ENCODE measurements at places on chromosomes 11 and 22.

DNA sequence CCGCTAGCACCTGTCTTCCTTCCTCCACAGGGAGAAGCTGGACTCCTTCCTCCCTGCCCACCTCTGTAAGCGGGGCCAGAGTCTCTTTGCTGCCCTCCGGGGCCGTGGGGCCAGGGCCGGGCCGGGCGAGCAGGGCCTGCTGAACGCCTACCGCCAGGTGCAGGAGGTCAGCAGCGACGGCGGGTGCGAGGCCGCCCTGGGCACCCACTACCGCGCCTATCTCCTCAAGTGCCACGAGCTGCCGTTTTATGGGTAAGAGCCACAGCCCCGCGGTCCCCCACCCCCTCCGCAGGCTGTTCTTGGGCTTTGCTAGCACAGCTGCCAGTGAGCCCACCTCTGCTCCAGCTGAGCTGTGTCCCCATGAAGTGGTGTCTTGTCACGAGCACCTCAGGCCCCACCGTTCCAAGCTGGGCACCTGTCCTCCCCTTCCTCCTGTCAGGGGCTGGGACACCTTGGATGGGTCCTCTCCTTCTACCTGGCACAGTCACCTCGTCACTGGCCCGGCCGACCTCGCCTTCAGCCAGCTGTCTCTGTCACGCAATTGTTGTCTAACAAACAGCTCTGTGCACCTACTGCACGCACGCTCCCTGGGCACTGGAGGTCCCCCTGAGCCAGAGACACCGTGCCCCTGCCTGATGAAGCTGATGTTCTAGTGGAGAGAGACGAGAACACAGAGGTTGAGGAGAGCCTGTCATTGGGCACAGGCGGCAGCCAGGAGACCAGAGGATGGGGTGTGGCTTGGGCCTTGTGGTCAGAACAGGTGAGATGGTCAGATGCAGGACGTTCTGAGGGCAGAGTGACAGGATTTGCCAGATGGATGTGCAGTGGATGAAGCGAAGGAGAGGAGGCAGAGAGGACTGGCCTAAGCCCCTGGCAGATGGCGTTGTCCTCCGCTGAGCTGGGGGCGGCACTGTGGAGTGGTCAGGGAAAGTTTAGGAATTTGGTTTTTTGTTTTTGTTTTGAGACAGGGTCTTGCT, 10.6 kb downstream of the FRMD8 start:
- peaks cover 71% of the 10 kb centered on the region for H3K36me3 ChIP-seq
- no peak overlapping the region for H3K27ac ChIP-seq
- H3K27me3 ChIP-seq, result no peaks in the 10 kb centered on the region
- H3K4me3 ChIP-seq, result no peak overlapping the region

GRCh38 chr11:20197881-20198280, 37.6 kb upstream of the DBX1 start:
- no peaks in the 10 kb centered on the region for H3K4me1 ChIP-seq
- peaks cover 9% of the 10 kb centered on the region for H3K27me3 ChIP-seq
- H3K36me3 ChIP-seq, result no peaks in the 10 kb centered on the region
- DNase-seq, result no peak
- H3K4me3 ChIP-seq, result no peak overlapping the region

DNA sequence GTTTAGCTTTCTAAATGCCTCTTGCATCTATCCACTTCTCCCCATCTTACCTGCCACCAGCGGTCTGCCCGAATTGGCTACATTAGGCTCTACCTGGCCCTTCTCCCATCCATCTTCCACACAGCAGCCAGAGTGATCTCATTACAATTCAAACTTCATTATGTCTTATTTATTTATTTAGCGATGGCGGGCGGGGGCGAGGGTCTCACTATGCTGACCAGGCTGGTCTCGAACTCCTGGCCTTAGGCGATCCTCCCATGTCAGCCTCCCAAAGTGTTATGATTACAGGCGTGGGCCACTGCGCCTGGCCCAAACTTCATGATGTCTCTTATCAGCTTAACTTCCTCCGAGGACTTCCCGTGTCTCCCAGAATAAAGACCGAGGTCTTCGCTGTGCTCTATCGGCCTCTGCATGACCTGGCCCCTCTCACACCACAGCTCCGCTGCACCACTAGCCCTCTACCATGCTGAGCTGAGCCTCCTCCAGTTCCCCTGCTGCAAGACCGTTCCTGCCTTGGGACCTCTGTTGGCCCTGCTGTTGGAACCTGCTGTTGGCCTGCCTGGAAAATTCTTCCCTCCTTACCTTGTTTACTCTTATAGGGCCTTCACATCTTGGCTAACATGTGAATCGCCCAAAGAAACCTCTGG, 870 bp upstream of the CTTN start:
- H3K27ac ChIP-seq, result no peak overlapping the region
- peaks cover 33% of the 10 kb centered on the region for H3K4me1 ChIP-seq
- no peak overlapping the region for H3K4me3 ChIP-seq
- DNase-seq, result peak; percentile 39
- peaks cover 23% of the 10 kb centered on the region for H3K27me3 ChIP-seq

GRCh38 chr11:10933455-10934292, 75.8 kb upstream of the ZBED5 start:
- peak; percentile 93 for DNase-seq
- peaks cover 41% of the 10 kb centered on the region for H3K27me3 ChIP-seq
- H3K4me3 ChIP-seq, result peak overlapping the region; percentile 72
- H3K27ac ChIP-seq, result no peak overlapping the region
- no peaks in the 10 kb centered on the region for H3K36me3 ChIP-seq
- H3K4me1 ChIP-seq, result peaks cover 28% of the 10 kb centered on the region

- no peaks in the 10 kb centered on the region for H3K4me1 ChIP-seq
- H3K36me3 ChIP-seq, result no peaks in the 10 kb centered on the region
- no peak overlapping the region for H3K27ac ChIP-seq
- no peak for DNase-seq
- H3K4me3 ChIP-seq, result no peak overlapping the region
These were observed 32.5 kb upstream of the APLNR start for GRCh38 chr11:57269571-57270021.

DNA sequence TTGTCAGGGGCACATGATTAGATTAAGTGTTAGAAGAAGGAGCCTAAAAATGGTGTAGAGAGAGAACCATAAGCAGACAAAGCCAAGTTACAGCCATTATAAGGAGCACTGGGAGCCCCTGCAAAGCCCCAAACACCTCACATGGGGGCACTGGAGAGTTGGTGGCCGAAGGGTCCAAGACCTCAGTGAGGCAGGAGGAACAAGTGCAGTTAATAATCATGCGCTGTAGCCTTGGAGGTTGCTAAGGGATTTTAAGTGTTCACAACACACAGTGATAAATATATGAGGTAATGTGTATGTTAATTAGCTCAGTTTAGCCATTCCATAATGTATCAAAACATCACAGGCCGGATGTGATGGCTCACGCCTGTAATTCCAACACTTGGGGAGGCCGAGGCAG, 54.4 kb upstream of the JAM3 start:
- H3K27ac ChIP-seq, result no peak overlapping the region
- no peaks in the 10 kb centered on the region for H3K4me1 ChIP-seq
- peaks cover 32% of the 10 kb centered on the region for H3K27me3 ChIP-seq
- H3K36me3 ChIP-seq, result no peaks in the 10 kb centered on the region

- no peaks in the 10 kb centered on the region for H3K36me3 ChIP-seq
- no peak for DNase-seq
- peak overlapping the region; percentile 67 for H3K4me3 ChIP-seq
- peak overlapping the region; percentile 53 for H3K27ac ChIP-seq
These were observed 25.1 kb downstream of the OR2AG2 start for GRCh38 chr11:6746626-6747025.

DNA sequence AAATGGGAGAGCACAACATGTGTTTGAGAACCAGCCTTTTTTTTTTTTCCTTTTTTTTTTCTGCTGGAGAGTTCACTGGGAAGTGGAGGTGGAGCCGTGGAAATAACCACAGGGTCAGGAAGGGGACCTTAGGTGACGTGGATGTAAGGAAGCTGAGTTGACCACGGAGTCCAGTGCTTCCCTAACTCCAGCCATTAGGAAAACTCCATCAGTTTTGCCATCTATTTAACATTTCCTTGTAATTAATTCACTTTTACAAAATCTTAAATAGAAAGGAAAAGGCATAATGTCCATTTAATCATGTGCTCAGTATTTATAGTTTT, 2.0 kb upstream of the CDK2AP2 start:
- H3K27me3 ChIP-seq, result no peaks in the 10 kb centered on the region
- peaks cover 34% of the 10 kb centered on the region for H3K4me1 ChIP-seq
- H3K27ac ChIP-seq, result no peak overlapping the region
- no peak for DNase-seq
- no peaks in the 10 kb centered on the region for H3K36me3 ChIP-seq

DNA sequence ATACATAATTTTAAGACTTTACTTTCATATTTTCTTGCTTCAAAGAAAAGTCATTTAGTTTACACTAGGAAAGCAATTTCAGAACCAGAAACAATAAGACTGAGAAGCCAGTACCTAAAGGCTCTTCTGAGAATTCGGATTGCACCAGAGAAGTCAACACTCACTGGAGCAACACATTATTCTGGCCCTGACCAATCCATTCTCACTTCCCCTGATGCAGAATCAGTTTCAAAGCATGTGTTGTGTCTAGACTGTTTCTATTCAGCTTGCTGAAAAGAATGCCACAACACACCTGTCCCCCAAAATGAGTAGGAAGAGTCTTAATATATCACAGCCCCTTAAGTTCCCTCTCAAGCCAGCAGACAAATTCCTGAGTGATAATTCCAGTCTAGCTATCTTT, 1074.3 kb upstream of the TENM4 start:
- H3K27me3 ChIP-seq, result no peaks in the 10 kb centered on the region
- H3K4me1 ChIP-seq, result no peaks in the 10 kb centered on the region
- H3K36me3 ChIP-seq, result no peaks in the 10 kb centered on the region
- no peak overlapping the region for H3K27ac ChIP-seq
- no peak for DNase-seq

DNA sequence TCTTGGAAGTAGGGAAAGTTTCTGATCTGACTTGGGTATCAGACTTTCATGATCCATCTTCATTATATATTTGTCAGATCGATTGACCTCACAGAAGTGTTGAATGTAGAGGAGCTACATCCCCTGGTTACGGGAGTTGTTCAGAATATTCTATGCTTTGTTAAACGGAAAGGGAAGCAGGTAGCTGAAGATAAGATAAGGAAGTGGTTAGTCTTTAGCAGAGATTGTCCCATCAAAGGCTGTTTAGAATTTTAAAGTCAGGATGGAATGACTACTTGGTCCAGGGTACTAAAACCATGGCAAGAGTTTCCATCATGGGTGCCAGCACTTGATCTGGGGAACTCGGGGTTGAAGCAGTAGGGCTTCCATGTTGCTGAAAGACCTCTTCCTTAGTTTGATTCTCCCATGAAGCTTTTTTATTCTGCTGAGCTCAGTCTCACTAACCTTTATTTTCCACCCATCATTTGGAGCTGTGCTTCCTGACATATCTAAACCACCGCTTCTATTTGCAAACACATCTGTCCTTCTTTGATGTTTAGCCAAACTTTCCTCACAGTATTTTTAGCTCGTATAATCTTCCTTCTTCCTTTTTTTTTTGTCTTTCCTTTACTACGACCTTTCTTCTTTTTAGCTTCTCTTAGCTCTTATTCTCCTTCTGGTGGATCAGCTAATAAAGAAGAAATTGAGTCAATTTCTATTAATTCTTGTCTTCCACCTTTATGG, 4.0 kb upstream of the C22orf31 start:
- H3K4me3 ChIP-seq, result no peak overlapping the region
- peaks cover 57% of the 10 kb centered on the region for H3K27me3 ChIP-seq
- no peak overlapping the region for H3K27ac ChIP-seq
- DNase-seq, result no peak
- no peaks in the 10 kb centered on the region for H3K36me3 ChIP-seq

DNA sequence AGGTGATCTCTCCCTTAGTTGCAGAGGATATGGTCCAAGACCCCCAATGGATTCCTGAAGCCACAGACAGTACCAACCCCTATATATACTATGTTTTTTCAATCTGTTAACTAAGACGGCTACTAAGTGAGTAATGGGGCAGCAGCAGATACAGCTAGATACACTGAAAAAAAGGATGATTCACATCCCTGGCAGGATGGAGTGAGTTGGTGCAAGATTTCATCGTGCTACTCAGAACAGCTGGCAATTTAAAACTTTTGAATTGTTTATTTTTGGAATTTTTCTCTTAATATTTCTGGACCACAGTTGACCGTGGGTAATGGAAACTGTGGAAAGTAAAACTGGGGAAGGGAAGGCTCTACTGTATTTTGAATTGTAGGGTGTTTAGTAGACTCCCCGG, 17.0 kb upstream of the TMEM218 start:
- H3K27ac ChIP-seq, result no peak overlapping the region
- H3K27me3 ChIP-seq, result peaks cover 27% of the 10 kb centered on the region
- peaks cover 3% of the 10 kb centered on the region for H3K4me1 ChIP-seq

GRCh38 chr22:23281406-23282088, 101.2 kb downstream of the BCR start:
- peaks cover 10% of the 10 kb centered on the region for H3K4me1 ChIP-seq
- H3K27ac ChIP-seq, result no peak overlapping the region
- H3K36me3 ChIP-seq, result peaks cover 97% of the 10 kb centered on the region
- no peaks in the 10 kb centered on the region for H3K27me3 ChIP-seq
- H3K4me3 ChIP-seq, result peak overlapping the region; percentile 24
- peak; percentile 88 for DNase-seq

DNA sequence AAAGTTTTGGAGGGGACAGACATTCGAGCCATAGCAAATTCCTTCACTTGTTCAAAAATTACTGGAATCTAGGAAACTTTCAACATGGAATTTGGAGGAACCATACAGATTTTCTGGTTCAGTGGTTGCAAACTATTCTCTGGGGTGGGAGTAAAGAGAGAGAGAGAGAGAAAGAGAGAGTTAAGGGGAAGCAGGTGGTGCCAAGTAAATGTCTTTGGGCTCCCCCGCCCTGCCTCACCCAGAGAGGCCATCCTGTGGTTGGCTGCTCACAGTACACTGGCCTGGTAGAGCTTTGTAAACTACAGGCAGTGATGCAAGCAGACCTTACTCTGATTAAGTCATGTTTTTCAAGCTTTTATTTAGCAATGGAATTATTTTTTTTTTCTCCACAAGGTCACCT, 82.6 kb downstream of the ADAMTS15 start:
- H3K27ac ChIP-seq, result no peak overlapping the region
- no peak for DNase-seq

GRCh38 chr22:32746732-32747131, 54.8 kb upstream of the TIMP3 start:
- no peak for DNase-seq
- no peaks in the 10 kb centered on the region for H3K27me3 ChIP-seq
- H3K4me1 ChIP-seq, result no peaks in the 10 kb centered on the region
- no peaks in the 10 kb centered on the region for H3K36me3 ChIP-seq

DNA sequence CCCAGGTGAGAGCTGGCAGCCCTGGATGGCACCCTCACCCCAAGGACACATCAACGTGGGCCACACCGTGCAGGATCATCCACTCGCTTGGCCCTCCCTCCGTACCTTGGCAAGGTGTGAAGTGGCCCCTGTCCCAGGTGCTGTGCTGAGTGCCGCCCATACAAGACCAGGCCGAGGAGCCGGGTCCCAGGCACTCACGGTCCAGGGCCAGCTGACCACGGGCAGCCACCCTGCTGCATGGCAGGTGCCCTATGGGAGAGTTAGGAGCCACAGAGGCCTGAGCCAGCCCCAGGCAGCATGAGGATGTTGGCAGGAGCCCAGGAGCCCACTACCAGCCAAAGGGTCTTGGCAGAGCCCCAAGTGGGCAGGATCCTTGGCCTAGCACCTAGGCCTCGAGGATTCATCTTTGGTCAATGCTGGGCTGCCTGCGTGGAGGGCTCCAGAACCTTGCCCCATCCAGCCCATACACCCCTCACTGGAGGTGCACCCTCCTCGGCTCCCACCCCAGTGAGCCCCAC, 19.6 kb downstream of the RTN4R start:
- no peak for DNase-seq
- H3K27me3 ChIP-seq, result no peaks in the 10 kb centered on the region
- H3K4me1 ChIP-seq, result peaks cover 26% of the 10 kb centered on the region
- H3K36me3 ChIP-seq, result no peaks in the 10 kb centered on the region
- no peak overlapping the region for H3K27ac ChIP-seq

Data from common myeloid progenitor, CD34-positive (primary cell).